Ascending aorta (tissue), 2 donors: ENCODE measurements at places on chromosomes 13 and 19.
A peak's percentile ranks its signal among the peaks of the same experiment; 100 is the strongest.

GRCh38 chr13:40074338-40074737, 418.9 kb downstream of the COG6 start:
- H3K27ac ChIP-seq, result no peak overlapping the region
- peaks cover 3% of the 10 kb centered on the region for H3K4me1 ChIP-seq
- H3K27me3 ChIP-seq, result no peaks in the 10 kb centered on the region

- no peak for DNase-seq
- H3K27ac ChIP-seq, result no peak overlapping the region
- peaks cover 13% of the 10 kb centered on the region for H3K36me3 ChIP-seq
- H3K27me3 ChIP-seq, result no peaks in the 10 kb centered on the region
- no peaks in the 10 kb centered on the region for H3K4me1 ChIP-seq
These were observed 124.1 kb downstream of the DPF1 start for GRCh38 chr19:38099966-38100365.

DNA sequence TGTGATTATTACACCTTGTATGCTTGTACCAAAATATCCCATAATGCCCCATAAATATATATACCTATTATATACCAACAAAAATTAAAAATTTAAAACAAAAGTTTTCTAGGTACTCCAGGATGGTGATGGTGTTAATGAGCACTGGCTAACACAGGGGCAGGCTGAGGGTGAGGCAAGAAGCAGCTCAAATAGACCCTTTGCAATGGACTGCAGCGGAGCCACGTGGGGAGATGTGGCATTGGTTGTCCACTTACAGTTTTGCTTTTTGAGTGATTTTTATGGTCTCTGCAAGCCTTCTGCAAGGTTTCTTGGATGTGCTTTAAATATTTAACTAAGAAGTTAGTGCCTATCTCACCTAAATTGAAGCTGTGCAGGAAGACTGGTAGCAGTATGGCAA, 132.9 kb downstream of the RAP2A start:
- no peak overlapping the region for H3K27ac ChIP-seq
- H3K4me1 ChIP-seq, result no peaks in the 10 kb centered on the region
- no peak overlapping the region for H3K4me3 ChIP-seq
- no peak for DNase-seq
- H3K27me3 ChIP-seq, result no peaks in the 10 kb centered on the region
- no peaks in the 10 kb centered on the region for H3K36me3 ChIP-seq

GRCh38 chr13:53064731-53065130, 36.1 kb downstream of the OLFM4 start:
- no peaks in the 10 kb centered on the region for H3K36me3 ChIP-seq
- H3K4me3 ChIP-seq, result no peak overlapping the region
- H3K27ac ChIP-seq, result no peak overlapping the region
- DNase-seq, result no peak
- H3K4me1 ChIP-seq, result no peaks in the 10 kb centered on the region
- no peaks in the 10 kb centered on the region for H3K27me3 ChIP-seq

DNA sequence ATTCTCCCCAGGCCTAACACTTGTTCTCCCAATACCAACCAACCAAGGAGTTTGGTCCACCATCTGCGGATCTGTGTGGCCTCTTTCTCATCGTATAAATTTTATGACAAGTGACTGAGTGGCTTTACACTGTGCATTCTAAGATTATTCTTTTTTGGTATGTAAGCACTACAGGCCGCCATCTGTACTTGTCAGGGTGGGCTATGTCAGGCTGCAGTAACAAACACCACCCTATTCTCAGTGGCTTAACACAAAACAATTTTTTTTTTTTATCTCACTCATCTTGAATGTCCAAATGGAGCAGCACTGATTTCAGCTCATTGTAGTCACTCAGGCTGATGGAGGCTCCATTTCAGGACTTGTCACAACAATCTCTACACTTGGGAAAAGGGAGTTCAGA, 412.7 kb upstream of the MIR17HG start:
- H3K36me3 ChIP-seq, result no peaks in the 10 kb centered on the region
- H3K27ac ChIP-seq, result no peak overlapping the region
- no peak overlapping the region for H3K4me3 ChIP-seq

DNA sequence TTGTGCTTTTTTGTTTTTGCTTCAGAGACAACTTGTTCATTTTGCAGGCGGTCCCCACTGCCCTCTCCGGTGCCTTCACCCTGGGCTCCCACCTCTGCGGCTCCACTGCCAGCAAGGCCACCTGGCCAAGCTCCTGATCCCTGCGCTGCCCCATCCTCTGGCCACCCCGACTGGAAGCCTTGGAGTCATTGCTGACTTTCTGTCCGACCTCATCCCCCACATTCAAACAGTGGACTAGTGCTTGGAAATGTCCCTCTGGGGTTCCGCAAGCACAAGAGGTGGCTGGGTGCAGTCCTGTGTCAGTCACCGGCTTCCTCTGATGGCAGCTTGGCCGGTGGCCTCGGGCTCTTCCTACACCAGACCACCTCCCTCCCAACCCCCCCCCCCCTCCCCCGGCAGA, 17.0 kb downstream of the IL17D start:
- no peak overlapping the region for H3K27ac ChIP-seq
- H3K4me3 ChIP-seq, result no peak overlapping the region
- no peaks in the 10 kb centered on the region for H3K36me3 ChIP-seq
- DNase-seq, result no peak
- no peaks in the 10 kb centered on the region for H3K27me3 ChIP-seq

DNA sequence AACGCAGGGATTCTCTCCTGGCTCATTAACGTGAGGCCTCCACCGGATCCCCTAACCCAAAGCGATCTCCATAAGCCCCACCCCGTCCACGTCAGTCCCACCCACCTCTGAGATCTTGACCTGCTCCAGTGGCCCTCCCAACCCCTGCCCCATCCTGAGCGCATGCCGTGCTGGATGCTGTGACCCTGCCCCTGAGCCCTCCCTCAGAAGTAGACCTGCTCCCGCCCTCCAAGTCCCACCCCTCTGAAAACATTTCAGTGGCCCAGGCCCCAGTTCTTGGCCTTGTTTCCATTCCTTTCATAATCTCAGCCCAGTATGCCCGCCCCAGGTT, 19.9 kb downstream of the LMTK3 start:
- no peaks in the 10 kb centered on the region for H3K36me3 ChIP-seq
- no peak for DNase-seq
- no peak overlapping the region for H3K4me3 ChIP-seq
- H3K27me3 ChIP-seq, result no peaks in the 10 kb centered on the region
- H3K4me1 ChIP-seq, result no peaks in the 10 kb centered on the region

DNA sequence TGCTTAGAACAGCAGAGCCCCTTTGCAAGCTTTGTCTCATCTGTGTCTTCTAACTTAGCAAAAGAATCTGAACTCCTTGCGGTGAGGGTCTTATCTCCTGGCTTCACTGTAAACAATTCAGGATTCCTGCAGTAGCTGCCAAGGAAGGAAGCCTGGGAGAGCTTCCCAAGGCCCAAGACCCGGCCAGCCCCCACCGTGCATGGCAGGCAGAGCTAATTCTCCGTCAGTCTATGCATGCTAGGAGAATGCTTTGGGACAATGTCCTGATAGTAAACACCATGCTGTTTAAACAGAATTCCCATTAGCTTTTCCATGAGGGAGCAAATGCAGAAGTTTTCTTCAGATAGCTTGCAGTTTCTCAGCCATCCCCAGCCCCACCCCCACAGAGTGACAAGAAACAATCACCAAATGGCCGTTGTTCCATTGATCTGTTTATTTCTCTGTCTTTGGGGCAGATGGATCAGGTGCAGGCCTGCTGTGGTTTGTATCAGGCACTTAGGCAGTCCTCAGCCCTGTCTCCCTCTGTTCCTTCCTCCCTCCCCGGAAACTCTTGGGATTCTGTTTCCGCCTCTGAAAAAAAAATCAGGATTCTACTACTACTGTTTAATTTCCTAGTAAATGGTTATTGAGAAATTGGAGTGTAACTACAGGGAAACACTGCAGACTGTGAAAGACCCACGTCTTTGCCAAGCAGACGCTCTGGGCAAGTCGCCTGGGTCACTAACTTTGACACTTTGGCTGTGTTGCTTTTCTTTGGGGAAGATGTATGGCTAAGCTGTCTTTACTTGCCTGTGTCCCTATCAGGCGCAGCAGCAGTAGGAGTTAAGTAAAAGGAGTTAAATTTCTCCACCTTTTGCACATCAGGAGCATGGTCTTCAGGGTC, 40.7 kb upstream of the SPATA13 start:
- no peaks in the 10 kb centered on the region for H3K4me1 ChIP-seq
- no peaks in the 10 kb centered on the region for H3K36me3 ChIP-seq
- H3K4me3 ChIP-seq, result no peak overlapping the region
- no peak overlapping the region for H3K27ac ChIP-seq
- H3K27me3 ChIP-seq, result no peaks in the 10 kb centered on the region

- no peak overlapping the region for H3K27ac ChIP-seq
- peaks cover 3% of the 10 kb centered on the region for H3K4me1 ChIP-seq
- H3K4me3 ChIP-seq, result peak overlapping the region; percentile 2
These were observed 5.0 kb upstream of the MTIF3 start for GRCh38 chr13:27455331-27455855.

GRCh38 chr13:74523057-74523456, 388.9 kb upstream of the KLF12 start:
- DNase-seq, result no peak
- H3K4me1 ChIP-seq, result no peaks in the 10 kb centered on the region
- H3K4me3 ChIP-seq, result no peak overlapping the region
- H3K27ac ChIP-seq, result no peak overlapping the region

DNA sequence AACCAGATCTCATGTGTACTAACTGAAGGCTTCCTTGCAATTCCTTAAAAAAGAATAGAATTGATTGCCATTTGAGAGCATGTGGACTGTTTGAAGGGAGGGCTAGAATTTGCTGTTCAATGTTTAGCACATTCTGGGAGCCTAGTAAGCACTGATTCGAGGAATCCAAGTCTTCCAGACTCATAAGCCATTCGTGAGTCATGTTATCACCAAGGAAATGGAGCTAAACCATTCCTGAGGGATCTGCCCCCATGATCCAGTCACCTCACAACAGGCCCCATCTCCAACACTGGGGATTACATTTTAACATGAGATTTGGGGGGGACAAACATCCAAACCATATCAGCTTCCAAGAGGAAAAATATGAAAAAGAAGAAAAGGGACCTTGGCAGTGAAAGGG, 276.4 kb downstream of the KCNRG start:
- H3K36me3 ChIP-seq, result no peaks in the 10 kb centered on the region
- no peak overlapping the region for H3K27ac ChIP-seq
- no peaks in the 10 kb centered on the region for H3K4me1 ChIP-seq
- H3K4me3 ChIP-seq, result no peak overlapping the region
- no peaks in the 10 kb centered on the region for H3K27me3 ChIP-seq
- no peak for DNase-seq

GRCh38 chr13:85974608-85975366, 175.6 kb upstream of the SLITRK6 start:
- DNase-seq, result no peak
- H3K4me1 ChIP-seq, result no peaks in the 10 kb centered on the region
- H3K27ac ChIP-seq, result no peak overlapping the region

DNA sequence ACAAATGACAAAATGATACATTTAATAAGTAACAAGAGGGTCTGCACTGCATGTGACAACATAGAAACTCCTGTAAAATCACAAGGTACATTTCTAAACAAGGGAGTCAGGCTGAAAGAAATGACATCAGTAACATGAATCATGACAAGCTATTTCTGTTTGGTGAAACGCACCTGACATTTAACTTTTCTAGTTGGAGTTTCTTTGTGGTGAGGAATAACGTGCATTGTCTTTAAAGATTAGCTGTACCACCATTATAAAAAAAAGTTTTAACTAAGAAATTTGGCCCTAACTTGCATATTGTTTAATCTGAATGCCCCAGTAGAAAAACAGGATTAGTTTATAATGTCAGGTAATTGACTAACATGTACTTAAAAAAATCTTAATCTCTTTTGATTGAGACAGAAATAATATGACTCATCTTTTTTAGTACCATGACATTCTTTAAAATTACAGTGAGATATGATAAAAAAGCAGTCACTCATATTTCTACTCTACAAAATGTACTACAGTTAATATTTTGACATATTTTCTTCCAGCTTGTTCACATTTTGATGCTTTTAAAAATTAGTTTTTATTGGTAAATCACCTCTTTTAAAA, 418.2 kb downstream of the KLF12 start:
- no peak for DNase-seq
- H3K36me3 ChIP-seq, result peaks cover 30% of the 10 kb centered on the region
- H3K27me3 ChIP-seq, result no peaks in the 10 kb centered on the region

DNA sequence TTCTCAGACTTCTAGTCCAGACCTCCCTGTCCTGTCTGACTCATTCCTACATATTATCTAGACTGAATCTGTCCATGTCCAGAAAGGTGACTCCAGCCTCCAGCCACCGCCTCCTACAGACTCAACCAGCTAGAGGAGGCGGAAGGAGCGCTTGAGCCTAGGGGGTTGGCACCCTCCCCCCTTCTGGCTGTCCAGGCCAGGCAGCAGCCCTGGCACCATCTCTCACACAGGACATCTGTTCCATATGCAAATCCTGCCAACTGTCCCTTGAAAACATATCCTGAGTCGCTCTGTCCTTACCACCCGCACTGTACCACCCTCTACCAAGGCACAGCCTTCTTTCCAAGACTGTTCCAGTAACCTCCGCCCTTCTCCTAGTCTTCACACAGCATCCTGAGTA, 150.7 kb upstream of the WASF3 start:
- H3K27ac ChIP-seq, result no peak overlapping the region
- H3K36me3 ChIP-seq, result no peaks in the 10 kb centered on the region
- no peak overlapping the region for H3K4me3 ChIP-seq
- no peak for DNase-seq

GRCh38 chr13:112525356-112525945, 62.5 kb downstream of the TUBGCP3 start:
- no peaks in the 10 kb centered on the region for H3K27me3 ChIP-seq
- H3K27ac ChIP-seq, result no peak overlapping the region
- no peak overlapping the region for H3K4me3 ChIP-seq
- peaks cover 45% of the 10 kb centered on the region for H3K36me3 ChIP-seq
